ENCODE measurements at places on chromosomes 2 and 18.
A peak's percentile ranks its signal among the peaks of the same experiment; 100 is the strongest.

GRCh38 chr2:181656450-181657291 is at the start of gene CERKL:
CERKL (minus strand) TSS chr2:181657105; CDS start chr2:181657006, 99 bp downstream.
- peak; percentile 26 for DNase-seq

DNA sequence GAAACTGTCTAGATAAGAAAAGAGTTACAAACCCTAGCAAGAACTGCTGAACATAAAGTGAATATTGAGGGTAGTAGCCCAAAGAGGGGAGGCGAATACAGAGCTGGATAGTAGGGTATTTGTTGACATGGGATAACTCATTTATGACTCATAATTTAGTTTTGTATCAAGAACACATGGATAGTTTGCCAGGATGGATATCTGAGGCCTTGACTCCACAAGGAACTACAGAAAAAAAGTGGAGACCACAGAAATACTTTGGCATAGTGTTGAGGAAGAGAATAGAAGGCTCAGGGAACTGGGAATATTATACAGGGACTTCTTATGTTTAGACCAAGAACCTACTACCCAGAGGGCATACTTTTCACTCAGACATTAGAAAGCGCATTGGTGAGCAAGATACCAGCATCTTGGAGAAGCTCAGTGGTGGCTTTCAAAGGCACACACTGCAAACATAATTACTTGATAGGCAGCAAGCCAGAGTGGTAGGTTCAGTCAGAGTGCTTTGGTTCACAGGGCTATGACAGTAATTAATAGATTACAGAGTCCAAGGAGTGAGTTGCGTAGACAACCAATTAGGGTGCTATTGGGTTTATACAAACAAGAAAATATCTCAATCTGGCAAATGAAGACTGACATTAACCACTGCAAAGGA is 51.9 kb upstream of the ZBTB7C start:
- DNase-seq: no peak

GRCh38 chr18:65661391-65661790 is 89.4 kb upstream of the CDH7 start:
- no peak for DNase-seq

DNA sequence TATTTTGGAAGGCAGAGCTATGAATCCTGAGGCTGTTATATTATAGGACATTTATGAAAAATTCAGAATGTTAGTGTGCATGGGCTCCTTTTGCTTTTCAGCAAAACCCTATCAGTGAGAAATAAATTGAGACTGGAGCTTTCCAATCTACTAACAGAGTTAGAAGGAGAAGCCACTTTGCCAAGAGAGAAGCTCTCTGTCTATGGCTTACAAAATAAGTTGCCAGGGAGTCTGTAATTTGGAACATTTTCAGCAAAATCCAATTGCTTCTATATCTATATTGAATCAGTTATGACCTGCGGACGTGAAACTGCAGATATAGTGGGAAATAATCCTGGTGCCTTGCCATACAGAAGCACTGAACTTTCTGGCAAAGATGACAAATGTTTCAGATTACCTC is 279.3 kb downstream of the CDH19 start:
- DNase-seq: no peak

- DNase-seq: no peak
These were observed 77.4 kb downstream of the MERTK start for GRCh38 chr2:111975819-111976218.

GRCh38 chr18:13377496-13377895 is 158.9 kb downstream of the LDLRAD4 start:
- no peak for DNase-seq

All from erythroblast (primary cell).